ENCODE measurements at places on chromosomes 16 and 17.

- no peak for DNase-seq
Observed at GRCh38 chr17:21352981-21353265, 23.2 kb upstream of the KCNJ12 start.

- DNase-seq = no peak
Observed at GRCh38 chr16:85422632-85423550, 190.2 kb upstream of the GSE1 start.

DNA sequence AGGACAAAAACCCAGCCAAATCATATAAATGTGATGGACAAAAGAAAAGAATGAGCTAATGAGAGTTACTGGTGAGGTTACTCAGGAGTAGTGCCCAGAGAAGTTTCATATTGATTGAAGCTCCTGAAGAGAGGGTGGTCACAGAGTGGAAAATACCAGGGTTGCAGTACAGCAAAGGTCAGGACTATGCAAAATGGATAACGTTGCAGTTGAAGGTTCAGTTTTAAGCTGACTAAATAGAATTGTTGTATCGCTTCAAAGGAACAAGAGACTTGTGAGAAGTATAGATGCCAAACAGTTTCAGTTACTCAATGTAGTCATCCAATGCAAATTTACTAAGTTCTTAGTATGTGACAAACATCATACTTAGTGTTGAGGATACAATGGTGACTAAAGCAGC lies 47.1 kb downstream of the ABCA8 start:
- no peak for DNase-seq

DNA sequence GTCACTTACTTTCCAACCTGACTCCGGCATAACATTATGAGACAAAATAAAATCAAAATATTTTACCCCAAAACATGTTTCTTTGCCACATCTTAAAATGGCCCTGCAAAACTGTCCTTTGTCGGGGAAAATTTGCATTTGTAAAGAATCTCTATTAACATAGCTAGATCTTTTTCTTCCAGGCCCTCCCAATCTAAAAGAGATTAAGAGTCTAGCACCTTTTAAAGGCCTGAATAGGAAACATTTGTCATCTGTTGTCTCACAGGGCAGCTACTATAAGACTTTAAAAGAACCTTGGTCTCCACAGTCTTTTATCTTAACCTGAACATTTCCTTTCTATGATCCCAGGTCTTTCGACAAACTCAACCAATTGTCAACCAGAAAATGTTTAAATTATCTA lies 18.1 kb upstream of the DHRS7B start:
- no peak for DNase-seq

DNA sequence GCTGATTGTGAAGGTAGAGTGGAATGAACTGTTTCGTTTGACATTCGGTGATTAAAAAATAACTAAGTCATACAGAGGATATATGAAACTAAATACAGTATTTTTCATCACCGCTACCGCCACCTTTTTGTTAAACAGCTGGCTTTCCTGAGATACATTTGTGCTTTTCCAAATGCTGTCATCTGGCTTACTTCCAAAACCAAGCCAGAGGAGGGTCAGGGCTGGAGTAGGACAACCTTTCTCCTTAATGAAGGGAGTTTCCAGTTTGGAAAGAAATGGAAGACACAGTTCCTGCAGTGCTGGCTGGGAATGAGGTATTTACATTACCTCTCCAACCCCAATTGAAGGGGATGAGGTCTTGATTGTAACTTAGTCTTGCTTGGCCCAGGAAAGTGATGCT lies 3.2 kb downstream of the TNRC6C start:
- no peak for DNase-seq

- DNase-seq = no peak
Observed at GRCh38 chr16:86740906-86741799, 162.8 kb downstream of the FOXL1 start.

DNA sequence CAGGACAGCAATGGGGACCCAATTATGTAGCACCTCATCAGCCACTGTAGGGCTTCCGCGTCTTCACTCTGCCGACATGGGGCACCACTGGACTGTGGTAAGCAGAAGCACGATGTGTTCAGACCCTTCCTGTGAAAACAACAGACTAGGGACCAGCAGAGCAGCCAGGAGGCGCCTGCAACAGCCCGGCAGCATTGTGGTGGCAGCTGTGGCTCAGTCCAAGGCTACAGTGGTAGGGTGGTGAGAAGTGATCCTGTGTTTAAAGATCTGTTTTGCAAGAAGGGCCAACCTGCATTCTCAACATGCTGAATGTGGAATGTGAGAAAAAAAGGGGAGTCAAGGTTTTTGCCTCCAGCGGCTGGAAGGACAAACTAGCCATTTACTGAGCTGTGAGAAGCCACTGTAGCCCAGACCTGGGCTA lies 80.8 kb downstream of the GAS7 start:
- no peak for DNase-seq

DNA sequence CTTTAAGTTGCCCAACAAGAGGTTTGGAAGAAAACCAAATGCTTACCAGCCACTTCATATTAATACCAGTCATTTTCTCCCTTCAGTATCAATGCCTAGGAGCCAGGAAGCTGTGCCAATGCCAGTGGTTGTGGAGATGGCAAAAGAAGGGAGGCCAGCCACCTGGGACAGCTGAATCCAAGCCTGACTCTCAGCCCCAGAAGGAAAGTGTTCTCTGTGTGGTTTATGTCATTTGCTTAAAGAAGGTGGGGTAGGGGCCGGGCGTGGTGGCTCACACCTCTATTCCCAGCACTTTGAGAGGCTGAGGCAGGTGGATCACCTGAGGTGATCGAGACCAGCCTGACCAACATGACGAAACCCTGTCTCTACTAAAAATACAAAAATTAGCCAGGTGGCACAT lies 13.4 kb downstream of the C17orf78 start:
- DNase-seq = no peak

- no peak for DNase-seq
Observed at GRCh38 chr17:36786867-36787266, 150.4 kb upstream of the LHX1 start.

DNA sequence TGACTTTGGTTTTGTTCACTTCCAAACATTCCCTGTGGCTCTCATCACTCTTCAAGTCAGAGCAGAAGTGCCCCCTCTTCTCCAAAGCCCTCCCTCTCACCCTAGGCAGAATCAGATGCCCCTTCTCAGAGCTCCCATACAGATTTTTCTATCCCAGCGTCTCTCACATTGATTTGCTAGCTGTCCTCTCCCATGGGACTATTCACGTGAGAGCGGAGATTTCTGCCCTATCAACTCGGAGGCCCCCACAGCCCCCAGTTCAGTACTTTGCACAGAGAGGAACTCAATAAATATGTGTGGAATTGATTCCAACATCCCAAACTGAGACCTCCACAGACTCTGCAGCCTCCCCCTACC lies 182.6 kb downstream of the C16orf78 start:
- no peak for DNase-seq

DNA sequence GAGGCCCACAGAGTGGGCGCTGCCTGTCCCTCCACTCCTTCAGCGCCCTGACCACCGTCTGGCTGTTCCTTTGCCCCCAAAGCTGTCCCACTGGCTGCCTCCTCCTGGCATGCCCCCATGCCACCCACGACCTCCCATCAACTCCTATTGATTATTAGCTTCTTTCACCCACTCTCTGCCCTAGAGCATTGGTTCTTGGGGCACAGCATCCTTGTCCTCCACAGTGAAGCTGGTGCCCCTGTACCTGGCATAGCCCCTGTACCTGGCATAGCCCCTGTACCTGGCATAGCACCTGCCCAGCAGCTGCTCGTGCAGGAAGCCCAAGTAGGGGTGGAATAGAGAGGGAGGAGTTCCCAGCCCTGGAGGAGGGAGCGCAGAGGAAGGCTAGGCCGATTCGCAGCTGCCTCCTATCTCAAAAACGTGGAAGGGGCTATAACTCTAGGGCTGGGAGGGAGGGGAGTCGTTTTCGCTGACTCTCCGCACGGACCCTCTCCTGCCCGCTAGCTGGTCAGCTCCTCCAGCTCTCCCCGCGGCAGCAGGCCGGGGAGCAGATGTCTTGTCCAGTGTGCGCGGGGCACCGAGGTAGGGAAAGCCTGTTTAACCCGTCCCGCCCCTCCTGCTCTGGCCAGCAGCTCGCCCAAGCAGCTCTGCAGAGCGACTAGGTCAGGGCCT lies 5.7 kb upstream of the ACTG1 start:
- no peak for DNase-seq

DNA sequence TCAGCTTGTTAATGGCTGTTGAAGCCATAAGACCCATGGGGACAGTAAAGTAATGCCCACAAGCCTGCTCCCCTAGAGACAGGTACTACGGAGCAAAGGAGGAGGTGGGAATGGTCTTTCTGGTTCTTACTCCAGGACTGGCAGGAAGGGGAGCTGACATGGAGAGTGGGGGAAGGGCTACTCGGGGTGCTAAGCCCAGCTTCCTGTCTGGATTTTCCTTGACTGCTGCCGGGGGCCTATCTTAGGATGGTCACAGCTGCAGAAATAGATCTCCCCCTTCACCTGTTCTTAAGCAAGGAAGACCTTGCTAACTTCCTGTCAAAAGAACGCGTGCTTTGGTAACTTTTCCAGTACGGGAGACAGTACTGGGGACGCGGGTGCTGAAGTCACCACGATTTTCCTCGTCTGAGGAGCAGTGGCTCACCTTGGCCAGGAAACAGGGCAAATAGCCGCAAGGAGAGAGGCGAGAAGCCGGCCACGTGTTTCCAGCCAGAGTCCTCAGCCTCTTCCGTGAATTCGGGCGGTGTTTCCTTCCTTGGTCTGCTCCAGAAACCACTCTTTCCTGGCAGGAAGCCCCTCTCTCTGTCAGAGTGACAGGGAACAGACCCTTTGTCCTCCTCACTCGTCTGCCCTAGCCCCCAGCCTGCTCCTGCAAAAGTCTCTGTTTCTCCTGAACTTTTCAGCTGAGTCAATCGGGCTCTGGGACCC lies 656 bp upstream of the PRR29 start:
- no peak for DNase-seq

GRCh38 chr16:27270349-27270748 lies 1.8 kb upstream of the NSMCE1 start:
- no peak for DNase-seq

DNA sequence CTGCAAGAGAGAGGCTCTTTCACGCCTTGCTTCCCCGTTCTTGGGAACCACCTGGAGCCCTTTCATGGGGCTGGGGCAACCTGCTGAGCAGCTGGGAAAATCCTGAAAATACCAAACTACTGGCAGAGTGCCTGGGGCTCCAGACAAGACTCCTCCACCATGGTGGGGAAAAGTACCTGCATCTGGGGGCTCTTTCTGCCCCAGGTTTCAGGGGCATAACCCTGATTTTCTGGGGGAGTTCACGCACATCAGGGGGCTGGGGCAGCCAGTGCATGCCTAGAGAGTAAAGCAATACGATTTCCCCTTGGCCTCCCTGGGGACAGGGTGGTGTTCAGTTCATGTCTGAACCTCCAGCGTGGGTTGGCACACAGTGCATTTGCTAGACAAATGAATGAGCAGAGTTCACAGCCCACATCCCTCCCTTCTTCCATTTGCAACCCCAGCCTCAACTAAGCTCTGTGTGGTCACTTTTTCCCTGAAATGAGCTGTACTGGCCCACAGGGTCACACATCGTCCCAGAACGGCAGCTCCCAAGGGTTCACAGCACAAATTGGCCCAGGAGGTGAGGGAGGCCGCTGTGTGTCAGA lies 5.2 kb upstream of the CDC42EP4 start:
- no peak for DNase-seq

DNA sequence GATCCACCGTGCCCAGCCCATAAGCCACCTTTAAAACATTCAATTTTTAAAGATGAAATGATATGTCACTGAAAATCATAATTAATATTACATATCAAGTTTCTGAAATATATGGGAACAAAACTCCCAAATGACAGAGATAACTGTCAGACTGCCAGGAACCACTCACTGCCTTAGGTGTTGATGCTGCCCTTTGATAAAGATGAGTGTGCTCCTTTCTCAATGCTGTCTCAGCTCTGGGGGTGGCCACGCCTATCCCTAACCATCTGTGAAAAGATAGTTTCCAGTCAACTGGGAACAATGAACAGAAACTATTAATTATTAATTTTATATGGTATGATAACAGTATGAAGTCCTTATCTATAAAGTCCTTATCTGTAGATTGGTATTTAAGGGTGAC lies 177.7 kb downstream of the MYO1D start:
- no peak for DNase-seq

DNA sequence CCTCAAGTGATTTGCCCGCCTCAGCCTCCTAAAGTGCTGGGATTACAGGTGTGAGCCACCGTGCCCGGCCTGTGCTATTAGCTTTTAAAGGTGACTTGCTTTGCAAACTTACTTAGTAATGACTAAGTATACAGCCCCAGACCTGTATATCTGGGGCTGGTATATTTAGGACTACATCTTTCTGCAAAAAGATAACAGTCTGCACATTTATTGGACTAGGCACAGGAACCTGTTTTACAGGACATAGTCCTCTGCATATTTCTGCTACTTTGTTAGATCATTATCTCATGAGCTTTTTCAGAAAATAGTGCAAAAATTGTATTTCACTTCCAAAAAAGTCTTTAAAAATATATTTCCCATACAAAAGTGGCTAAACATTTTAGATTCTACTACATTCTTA lies 1.3 kb downstream of the KRT24 start:
- no peak for DNase-seq

GRCh38 chr16:15434425-15435215 lies at the start of gene BMERB1:
Gene BMERB1 (plus strand): TSS chr16:15434588. CDS start chr16:15434654, 66 bp downstream.
- DNase-seq = no peak

DNA sequence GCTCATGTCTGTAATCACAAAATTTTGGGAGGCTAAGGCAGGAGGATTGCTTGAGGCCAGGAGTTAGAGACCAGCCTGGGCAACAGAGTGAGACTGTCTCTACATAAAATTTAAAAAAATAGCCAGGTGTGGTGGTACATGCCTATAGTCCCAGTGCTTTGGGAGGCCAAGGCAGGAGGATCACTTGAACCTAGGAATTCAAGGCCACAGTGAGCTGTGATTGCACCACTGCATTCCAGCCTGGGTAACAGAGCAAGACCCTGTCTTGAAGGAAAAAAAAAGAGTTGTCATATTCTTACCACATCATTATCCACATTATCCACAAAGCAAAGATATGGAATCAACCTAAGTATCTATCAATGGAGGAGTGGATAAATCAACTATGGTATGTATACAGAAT lies 21.0 kb upstream of the MAPK3 start:
- no peak for DNase-seq

- DNase-seq = no peak
Observed at GRCh38 chr16:89546781-89547180, 13.7 kb upstream of the RPL13 start.

DNA sequence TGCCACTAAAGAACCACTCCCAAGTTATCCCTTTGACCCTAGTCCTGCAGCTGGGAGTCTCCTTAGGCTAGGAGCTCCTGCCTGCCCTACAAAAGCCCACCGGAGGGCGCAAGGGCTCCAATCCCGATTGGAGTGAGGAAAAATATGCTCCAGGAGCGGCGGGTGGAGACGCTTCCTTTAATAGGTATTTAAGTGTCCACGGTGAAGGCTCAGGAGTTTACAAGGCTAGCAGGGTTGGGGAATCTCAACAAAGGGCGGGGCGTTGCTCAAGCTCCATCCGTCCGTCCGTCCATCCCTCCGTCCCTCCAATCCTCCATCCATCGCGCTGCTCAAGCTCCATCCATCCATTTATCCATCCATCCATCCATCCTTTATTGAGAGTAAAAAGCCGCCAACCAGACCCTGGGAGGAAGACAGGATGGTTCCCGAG lies 556 bp upstream of the SPNS1 start:
- peak; percentile 16 for DNase-seq

- no peak for DNase-seq
Observed at GRCh38 chr16:89210904-89211515, 6.5 kb upstream of the ZNF778 start.

- DNase-seq = no peak
Observed at GRCh38 chr16:1681032-1681431, 3.0 kb downstream of the JPT2 start.

GRCh38 chr16:46638947-46639925 lies 18.1 kb upstream of the SHCBP1 start:
- peak; percentile 16 for DNase-seq

GRCh38 chr17:11239379-11239970 lies 1.5 kb upstream of the SHISA6 start:
- DNase-seq = no peak
